H54 (cell line): ENCODE measurements at places on chromosomes 6 and 20.

GRCh38 chr20:41009946-41010345 lies 18.7 kb upstream of the TOP1 start:
- no peak for DNase-seq

- no peak for DNase-seq
Observed at GRCh38 chr6:101932704-101933103, 539.2 kb downstream of the GRIK2 start.

DNA sequence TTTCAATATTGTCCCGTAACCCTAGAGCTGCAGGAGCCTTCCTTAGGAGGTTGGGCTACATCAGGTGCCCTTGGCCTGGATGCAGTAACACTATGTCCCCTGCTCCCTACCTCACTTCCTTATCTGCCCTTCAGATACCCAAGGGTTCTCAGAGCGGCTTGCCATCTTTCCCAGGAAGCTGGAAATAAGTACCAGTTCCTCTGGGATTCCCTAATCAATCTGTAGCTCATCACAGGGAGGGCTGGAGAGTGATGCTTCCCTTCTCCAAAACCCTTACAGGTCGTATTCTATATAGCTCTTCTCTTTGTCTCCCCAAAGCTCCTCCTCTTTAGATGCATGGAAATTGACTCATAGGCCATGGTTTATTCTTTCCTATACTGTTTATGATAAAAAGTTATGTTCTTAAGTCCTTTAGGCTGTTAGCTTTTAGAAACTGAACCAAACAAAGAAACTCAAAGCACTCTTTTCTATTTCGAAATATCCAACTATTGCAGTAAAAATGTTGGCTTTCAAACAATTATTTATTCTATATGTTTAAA lies 4.2 kb downstream of the MYCT1 start:
- DNase-seq, result no peak

DNA sequence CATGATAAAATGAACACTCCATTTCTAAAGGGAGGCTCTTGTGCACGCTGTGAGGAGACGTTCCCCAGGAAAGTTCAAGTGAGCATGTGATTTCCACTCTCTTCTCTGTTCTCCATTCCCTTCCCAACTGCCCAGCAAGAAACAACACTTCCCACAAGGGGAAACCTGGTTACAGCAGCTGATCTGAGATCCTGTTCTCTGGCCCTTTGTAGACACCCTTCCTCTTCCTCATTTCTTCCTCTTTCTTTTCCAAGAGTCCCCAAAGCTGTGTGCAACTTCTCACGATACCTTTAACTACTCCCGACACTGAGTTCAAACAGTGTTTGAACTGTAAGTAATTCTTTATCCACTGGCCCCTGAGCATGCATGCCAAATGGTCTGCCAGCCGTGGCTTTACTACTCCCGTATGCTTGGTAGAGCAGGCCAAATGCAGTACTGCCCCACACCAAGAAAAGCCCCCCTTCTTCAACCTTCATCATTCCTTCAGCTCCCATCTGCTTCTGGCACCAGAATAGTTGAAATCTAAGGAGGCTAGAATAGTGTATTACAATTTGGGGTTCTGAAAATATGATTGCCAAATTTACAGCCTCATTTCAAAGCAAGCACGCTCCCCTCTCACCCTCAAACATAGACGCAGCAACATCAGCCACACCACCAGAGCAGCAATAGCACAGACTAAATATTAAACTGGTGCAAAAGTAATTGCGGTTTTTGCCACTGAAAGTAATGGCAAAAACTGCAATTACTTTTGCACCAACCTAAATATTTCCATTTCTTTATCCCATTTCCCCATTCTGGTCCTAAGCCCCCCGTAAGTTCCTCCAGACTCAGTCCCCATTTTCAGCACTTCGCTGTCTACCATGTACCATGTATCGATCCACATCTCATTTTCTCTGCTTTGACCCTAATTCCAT lies 4.3 kb downstream of the HLA-DMB start:
- DNase-seq, result no peak

GRCh38 chr20:31833130-31833930 lies 12.1 kb downstream of the FOXS1 start:
- peak; percentile 46 for DNase-seq

DNA sequence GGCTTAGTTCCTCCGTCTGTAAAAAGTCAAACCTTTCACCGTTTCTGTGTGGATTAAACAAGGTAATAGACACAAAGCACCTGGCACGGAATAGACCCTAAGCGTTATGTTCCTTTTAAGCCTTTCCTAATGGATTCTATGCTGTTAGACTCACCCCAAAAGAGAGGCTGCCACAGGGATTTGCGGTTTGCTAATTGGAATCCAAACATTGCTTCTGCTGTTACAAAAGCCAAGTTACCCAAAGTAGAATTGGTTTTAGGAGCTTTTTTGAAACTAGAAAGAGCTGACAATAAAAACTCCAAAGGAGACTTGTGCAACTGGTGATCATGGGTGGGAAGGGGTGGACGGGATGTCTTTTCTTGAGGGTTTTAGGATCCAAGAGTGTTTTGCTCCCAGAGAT lies 178.0 kb downstream of the BMP7 start:
- DNase-seq, result no peak

DNA sequence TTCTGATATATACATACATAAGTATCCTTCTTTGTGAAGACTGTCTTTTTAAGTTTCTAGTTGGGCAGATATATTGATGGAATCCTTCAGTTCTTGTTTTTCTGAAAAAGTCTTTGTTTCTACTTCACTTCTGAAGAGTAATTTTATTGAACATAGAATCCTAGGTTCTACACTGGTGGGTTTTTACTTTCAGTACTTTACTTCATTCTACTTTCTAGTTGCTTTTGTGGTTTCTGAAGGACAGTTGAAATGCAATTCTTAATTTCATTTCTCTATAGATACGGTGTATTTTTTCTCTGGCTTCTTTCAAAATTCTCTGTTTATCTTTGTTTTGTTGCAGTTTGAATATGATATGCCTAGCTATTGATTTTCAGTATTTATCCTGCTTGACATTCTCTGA lies 105.3 kb downstream of the HMGCLL1 start:
- no peak for DNase-seq

- no peak for DNase-seq
Observed at GRCh38 chr20:9233804-9234203, 164.9 kb downstream of the PLCB4 start.

GRCh38 chr6:6407071-6407741 lies 86.7 kb upstream of the F13A1 start:
- DNase-seq, result no peak

DNA sequence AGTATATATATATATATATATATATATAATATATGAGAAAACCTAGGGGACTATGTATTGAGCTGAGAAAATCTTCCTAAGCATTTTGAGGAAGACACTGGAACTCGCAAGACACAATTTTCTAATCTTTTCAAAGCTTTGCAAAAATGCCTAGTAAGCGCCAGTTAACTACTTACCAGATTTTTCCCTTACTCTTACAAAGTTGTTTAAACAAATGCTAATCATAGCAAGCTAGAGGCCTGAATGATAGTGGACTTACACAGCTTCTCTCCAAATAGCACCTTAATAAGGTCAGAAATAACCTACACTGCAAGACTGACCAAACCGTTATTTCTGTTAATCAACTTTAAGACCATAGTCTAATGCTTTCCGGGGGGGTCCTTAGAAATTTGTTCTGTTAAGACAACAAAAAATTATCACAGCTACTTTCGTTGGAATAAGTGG lies 56.1 kb upstream of the HFE start:
- DNase-seq, result no peak

DNA sequence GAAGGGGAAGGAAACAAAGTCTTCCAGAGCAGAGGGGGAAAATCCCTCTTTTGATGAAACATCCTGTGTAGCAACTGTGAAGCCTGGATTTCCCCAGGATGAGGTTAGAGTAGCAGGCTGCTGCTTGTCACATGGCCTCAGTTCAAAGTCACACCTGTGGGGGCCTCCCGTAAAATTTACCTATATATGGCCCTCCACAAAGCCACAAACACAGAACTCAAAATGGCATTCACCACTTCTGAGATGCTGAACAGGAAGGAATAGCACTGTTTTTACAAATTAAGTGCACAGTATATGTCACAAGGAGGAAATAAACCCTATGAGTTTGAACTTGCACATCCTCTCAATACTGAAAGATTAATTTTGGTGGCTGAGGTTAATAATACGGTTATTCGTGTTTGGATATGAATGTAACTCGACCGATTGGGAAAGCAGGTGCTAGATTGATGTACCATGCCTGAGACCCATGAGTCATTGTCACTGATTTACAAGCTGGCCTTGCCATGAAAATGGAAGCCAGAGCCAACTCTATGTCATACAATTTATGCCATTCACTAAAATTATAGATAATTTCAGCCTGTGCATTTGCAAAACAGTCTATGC lies 70.6 kb downstream of the SGK1 start:
- no peak for DNase-seq

- DNase-seq, result no peak
Observed at GRCh38 chr20:62752671-62753501, 43.4 kb upstream of the MRGBP start.

GRCh38 chr20:22414305-22414742 lies 170.0 kb downstream of the FOXA2 start:
- DNase-seq, result no peak

DNA sequence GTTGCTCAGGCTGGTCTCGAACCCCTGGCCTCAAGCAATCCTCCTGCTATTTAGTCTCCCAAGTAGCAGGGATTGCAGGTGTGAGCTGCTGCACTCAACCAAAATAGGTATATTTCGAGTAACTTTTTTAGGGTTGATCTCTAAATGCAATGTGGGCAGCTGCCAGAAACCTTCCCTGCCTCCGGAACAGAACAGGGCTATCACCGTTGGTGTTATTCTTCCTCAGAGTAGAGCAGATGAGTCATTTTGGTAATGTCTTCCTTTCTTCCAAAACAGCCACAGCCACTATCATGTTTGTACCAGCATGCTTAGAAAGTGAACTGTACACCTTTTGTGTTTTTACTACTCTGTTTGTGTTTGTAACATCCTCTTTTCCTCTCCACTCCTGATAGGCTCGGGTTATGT lies 44.1 kb downstream of the SNX9 start:
- peak; percentile 11 for DNase-seq

GRCh38 chr20:23477223-23477622 lies 13.7 kb upstream of the CST8 start:
- no peak for DNase-seq

- no peak for DNase-seq
Observed at GRCh38 chr20:21339499-21339898, 36.4 kb downstream of the XRN2 start.
